AG20443 (cell line): ENCODE measurements at places on chromosomes 13 and 19.

- no peak for DNase-seq
These were observed 10.4 kb downstream of the MAP2K2 start for GRCh38 chr19:4113398-4114088.

DNA sequence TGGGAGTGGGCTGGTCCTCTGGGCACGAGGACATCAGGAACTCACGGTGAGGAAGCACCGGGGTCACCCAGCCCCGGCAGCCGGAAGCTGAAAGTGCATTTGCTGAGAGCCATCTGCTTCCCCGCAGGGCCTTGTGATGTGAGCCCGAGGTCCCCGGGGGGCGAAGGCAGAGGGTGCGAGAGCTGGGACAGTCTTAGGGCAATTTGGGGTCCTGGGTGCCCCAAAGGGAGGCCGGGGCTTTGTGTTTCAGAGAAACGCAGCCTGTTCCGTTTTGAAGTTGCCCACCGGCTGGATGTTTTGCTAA is 4.8 kb downstream of the F2RL3 start:
- no peak for DNase-seq

GRCh38 chr13:34416971-34417380 is 525.1 kb upstream of the NBEA start:
- peak; percentile 84 for DNase-seq

GRCh38 chr13:100447831-100448230 is 140.8 kb downstream of the GGACT start:
- DNase-seq = peak; percentile 20

DNA sequence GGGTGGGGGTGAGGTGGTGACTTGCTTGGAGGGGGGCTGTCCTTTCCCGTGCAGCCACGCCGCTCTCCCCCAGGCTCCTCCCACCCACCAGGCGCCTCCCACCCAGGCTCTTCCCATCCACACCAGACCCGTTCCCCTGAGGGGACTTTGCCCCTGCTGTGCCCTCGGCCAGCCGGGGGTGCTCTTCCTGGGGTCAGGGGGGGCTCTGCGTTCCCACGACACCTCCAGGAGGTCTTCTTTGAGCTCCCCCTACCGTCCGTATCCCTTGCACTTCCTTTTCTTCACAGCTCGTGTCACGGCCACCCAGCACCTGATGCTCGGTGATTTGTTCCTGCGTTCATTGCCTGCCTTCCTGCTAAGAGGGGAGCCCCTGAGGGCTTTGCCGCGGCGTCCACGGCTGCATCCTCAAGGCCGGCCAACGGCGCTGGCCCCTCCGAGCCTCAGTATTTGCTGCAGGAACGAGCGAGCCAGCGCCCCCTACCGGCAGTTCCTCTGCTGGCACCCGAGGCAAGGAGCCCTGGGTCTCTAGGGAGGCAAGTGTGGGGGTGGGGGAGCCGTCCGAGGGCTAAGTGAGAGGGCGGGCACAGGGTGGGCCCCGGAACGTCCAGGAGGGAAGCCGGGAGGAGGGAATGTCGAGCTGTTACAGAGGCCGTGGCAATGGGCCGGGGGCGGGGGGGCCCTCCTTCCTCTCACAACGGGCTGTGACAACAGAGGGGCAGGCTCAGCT is 11.8 kb downstream of the LRRC4B start:
- peak; percentile 88 for DNase-seq

GRCh38 chr19:33797802-33798671 is 1.4 kb downstream of the KCTD15 start:
- peak; percentile 65 for DNase-seq

GRCh38 chr13:78762825-78763224 is 103.9 kb upstream of the OBI1 start:
- no peak for DNase-seq

DNA sequence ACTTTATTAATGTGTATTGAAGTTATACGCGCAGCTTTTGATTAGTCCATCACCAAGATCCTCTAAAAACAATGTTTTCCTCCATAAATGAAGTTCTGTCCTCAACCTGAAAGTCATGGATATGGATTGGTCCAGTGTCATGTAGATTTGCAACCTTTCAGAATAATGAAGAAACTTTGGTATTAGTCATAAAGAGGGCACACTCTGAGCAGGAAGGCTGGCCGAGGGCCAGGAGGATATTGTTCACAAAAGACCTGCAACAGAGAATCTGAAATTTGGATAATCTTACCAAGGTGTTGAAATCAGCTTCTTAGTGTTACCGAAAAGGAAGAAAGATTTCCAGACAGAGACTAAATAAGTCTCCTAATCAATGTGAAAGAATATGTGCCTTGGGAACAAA is 20.7 kb downstream of the CLDN10 start:
- no peak for DNase-seq

GRCh38 chr13:28564030-28564429 is 69.1 kb upstream of the FLT1 start:
- no peak for DNase-seq

DNA sequence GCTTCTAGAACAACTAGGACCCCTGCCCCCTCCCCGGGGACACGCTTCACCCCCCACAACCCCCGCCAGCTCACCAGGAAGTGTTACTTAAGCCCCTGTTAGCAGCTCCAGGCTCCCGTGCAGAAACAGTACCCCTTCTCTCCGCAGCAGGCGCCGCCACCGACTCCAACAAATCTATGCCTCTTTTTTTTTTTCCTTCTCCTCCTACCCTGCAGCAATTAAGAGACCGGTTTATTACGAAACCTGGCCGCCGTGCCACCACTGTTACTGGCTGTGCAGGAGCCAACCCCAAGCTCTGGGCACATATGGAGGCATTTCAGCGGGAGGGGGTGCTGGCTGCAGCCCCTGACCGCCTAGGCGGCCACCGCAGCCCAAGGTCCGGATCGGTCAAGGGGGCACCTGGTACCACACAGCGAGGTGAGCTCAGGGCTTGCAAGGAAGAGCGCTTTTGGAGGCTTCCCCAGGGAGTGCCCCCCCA is 2.4 kb downstream of the GADD45B start:
- no peak for DNase-seq

GRCh38 chr13:27868641-27869435 is 51.0 kb upstream of the PDX1 start:
- no peak for DNase-seq

- peak; percentile 54 for DNase-seq
These were observed 8.1 kb downstream of the MRPS31 start for GRCh38 chr13:40762849-40763248.

- no peak for DNase-seq
These were observed 1453.1 kb downstream of the UQCRFS1 start for GRCh38 chr19:27759896-27760295.

DNA sequence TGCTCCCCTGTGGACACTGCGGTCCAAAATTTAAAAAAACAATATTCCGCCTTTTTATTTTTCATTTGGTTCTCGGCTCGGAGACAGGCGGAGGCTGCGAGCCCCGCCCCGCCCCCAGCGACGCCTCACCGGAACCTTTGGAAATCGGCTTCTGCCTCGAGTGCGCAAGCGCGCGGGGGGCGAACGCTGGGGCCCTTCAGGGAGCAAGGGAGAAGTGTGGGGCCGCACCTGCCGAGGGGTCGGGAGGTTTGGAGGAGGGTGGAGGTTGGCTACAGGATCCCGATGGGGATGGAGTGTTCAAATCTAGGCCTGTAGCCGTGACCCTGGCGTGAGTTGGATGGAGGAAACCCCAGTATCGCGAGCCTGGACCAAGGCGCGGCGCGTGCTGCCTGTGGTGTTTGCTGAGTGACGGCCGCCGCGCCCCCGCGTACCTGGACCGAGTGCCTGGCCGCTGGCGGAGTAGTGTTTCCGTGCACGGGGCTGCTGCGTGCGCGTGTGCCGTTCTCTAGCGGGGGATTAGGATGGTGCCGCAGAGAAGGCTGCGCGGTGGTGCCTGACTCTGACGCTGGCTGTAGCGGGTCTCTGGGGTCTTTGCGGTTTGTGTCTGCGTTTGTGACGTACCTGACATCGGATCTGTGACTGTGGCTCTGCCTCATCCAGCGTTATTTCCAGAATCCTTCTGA is 565 bp upstream of the ZFP30 start:
- peak; percentile 93 for DNase-seq

DNA sequence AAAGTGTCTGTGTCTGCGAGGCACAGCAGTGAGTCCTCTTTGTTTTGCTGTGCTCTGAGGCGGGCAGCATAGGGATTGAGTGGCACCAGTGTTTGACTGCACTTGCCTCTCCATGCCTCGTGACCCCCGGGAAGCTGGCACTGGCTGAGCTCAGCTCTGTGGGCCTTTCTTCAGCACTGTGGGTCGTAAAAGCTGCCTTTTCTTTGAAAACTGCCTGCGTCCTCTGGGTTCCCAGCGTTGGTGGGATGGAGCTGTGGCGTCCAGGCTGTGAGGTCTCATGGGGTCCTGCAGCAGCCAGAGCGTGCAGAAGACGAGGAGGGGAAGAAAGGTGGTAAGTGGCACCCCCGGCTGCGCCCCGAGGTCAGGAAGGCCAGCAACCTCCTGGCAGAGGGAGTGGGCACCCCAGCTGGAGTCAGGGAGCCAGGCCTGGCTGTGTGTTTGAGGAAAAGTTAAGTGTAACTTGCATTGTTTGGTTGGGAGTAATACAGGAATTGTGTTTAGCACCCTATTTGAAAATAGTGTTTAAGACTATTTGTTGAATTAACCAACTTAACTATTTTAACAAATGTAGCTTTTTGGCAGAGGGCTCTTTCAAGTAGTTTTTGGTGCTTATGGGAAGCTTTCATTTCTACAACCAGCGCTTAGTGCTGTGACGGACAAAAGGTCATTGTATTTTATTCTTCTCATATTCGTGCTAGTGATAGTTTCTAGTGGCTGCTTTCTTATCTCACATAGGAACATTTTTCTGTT is 79.3 kb upstream of the TEX29 start:
- no peak for DNase-seq

DNA sequence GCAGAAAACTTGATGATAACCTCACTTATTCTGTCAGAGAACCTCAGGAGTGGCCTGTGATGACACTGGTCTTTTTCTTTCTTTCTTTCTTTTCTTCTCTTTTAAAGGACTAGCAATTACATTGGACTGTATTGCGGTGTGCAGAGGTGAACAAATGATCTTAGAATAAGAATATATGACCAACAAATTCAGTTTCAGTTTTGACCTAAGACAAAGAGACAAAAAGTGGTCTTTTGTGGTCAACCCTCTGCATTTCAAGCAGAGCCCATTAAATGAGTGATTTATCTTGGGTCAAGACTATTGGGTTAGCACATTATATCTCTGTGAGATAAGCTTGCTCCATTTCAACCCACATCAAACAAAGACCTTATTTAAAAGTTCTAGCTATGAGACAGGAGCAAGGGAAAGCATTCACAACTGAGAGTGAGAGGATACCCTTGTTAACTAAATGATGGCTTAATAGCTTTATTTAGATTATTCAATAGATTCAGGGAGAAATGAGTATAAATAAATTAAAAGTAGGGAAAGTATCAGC is 644.4 kb downstream of the PCDH9 start:
- DNase-seq = no peak

- peak; percentile 8 for DNase-seq
These were observed 3.7 kb upstream of the SBK2 start for GRCh38 chr19:55540619-55541018.

DNA sequence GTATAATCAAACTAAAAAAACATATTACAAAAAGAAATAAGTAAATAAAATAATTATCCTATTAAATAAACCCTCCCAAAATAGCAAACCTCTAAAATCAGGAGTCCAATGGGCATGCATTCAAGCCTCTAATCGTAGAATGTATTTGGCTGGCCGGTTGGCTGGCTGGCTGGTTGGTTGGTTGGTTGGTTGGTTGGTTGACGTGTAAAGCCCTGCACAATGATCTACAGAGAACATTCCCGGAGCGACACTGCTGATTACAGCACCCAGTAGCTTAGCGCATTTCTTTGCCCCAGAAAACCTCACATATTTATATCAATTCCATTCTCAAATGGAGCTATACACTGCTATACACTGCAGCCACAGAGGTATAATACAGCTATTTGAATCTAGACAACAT is 65.6 kb downstream of the SACS start:
- no peak for DNase-seq

- DNase-seq = no peak
These were observed 4.8 kb downstream of the PNKP start for GRCh38 chr19:49862391-49863253.

- peak; percentile 94 for DNase-seq
These were observed at the start of gene ZNF317 for GRCh38 chr19:9140159-9140874. TSS of gene ZNF317 (plus strand) at chr19:9140397. CDS start at chr19:9156017, 15,620 bp downstream.

- peak; percentile 87 for DNase-seq
These were observed 13.3 kb upstream of the ISYNA1 start for GRCh38 chr19:18450931-18451836.

DNA sequence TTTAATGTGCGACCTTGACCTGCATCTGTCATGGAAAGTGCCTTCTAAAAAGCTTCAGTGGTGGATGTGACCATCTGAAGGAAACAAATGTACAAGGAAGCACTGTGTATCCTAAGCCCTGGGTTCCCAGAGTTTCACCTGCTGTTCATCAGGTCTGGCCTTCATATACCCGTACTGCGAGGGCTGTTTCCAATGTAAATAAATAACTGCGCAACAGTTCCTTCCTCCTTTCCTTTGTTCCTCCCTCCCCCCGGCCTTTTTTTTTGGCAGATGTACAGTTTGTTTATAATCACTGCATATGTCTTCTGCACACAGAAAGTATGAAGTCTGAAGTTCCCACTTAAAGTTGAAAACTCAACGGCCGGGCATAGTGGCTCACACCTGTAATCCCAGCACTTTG is 5.2 kb downstream of the FAAP24 start:
- no peak for DNase-seq

DNA sequence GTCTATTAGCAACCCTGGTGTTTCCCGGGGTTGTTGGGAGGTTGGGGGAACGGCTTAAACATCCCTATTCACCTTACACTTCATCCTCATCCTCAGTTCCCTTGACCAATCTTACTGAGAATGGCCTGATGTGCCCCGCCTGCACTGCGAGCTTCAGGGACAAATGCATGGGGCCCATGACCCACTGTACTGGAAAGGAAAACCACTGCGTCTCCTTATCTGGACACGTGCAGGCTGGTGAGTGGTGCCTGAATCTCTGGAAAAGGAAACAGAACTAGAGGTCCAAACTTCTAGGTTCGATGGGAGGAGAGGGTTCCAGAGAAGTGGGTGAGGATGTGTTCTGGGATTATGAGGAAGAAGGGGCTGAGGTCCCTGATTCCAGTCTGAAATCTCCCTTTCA is 5.9 kb downstream of the PINLYP start:
- DNase-seq = no peak

DNA sequence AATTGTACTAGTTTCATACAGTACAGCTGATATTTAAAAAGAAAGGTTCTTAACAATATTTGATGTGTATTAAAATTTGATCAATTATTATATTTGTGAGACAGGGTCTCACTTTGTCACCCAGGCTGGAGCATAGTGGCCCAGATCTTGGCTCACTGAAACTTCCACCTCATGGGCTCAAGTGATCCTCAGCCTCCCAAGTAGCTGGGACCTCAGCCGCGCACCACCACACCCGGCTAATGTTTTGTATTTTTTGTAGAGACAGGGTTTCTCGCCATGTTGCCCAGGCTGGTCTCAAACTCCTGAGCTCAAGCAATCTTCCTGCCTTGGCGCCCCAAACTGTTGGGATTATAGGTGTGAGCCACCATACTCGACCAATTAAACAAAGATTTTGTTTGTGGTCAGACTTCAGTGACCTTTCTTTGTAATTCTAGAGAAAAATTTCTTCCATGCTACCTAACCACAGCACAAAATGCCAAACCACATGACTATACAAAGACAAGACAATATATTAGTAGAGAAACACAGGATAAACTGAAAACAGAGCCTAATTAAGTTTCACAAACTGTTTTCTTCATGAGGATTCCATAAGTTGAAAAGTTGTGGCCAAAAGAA is 59.6 kb downstream of the RBM26 start:
- DNase-seq = no peak

- no peak for DNase-seq
These were observed 63.8 kb downstream of the SCEL start for GRCh38 chr13:77599351-77599750.

GRCh38 chr13:107241381-107241780 is 673.4 kb upstream of the ARGLU1 start:
- no peak for DNase-seq

GRCh38 chr13:38415233-38415632 is 65.6 kb downstream of the UFM1 start:
- DNase-seq = no peak
